ENCODE measurements at places on chromosomes 3 and 15.

DNA sequence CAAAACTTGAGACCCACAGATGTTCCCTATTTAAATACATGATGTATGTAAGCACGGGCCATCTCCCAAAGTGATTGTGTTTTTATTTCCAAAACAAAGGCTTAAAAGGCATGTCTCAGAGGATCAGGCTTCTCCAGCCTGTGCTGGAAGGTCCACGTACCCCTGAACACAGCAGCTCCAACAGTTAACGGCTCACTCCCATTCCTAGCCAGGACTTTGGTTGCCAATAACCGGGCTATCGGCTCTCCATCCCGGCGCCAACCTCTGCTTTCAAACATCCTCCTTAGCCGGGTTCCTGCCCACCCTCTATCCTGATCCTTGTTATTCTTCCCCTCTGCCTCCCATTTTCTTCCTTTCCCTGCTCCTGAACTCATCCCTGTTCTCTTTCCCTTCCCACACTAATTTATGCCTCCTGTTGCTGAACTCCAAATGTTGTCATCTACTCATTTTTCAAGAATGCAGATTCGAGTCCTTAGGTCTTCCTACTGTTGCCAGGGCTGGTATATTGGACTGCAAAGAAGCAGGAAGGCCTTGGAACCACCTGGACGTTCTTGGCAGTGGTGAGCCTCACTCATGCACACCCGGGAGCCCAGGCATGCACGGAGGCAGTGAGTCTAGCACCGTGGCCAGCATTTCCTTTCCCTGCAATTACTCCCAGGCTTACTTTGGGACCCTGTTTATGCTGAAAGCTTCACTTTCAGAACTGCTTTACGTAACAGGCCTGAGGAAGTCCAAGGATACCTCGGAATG, 128.4 kb upstream of the RAD18 start:
- no peak for DNase-seq

DNA sequence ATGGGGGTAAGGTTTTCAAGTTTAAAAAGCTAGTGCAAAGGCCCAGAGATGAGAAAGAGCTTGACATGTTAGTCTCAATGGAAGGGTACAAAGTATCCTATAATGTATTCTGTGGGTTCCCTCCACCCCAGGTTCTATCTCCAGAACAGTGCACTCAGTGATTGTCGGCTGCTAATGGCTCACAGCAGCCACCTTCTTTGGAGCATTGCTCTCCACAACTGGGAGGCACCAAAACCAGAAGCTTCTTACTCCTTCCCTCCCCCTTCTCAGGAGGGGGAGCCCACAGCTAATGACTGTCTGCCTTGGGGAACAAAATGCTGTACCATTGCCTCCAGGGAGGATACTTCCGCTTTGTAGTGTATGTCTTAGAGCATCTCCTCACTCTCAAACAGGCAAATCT, 439.4 kb upstream of the RBMS3 start:
- DNase-seq: no peak

- no peak for DNase-seq
These were observed 3.2 kb downstream of the MORC1 start for GRCh38 chr3:109114746-109115145.

DNA sequence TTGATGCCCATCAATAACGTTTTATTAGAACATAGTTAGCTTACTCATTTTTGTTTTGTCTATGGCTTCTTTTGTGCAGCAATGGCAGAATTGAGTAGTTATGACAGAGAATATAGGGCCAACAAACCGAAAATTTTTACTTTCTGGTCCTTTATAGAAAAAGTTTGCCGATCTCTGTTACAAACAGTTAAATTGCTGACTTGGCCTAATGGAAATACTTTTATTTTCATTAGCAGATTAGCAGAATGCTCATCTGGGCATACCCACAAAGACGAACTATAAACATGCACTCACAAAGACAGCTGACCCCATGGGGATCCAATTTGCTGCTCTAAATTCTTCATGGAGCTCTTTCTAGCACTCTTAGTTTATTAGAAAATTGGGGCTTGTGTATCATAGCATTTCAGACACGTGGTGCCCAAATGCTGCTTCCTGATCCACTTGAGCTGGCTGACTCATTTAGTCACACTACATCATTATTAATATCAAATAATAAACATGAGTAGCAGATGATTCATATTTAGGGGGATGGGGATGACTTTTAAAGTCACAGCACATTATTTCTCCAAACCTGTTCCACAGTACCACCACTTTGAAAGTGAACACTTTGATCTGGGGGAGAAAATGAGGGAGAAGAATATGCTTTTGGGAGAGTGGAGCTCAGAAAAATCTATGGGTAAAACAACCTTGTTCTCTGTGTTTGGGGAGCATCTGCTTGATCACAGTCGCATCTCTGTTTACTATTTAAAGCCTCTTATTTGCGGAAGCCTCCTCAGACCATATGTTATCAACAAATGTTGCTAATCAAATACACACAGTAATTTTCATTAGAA, 228.1 kb upstream of the FEZF2 start:
- no peak for DNase-seq

- DNase-seq: no peak
These were observed 155.6 kb upstream of the STT3B start for GRCh38 chr3:31377045-31377642.

GRCh38 chr15:67495585-67495984, 25.3 kb upstream of the C15orf61 start:
- no peak for DNase-seq

DNA sequence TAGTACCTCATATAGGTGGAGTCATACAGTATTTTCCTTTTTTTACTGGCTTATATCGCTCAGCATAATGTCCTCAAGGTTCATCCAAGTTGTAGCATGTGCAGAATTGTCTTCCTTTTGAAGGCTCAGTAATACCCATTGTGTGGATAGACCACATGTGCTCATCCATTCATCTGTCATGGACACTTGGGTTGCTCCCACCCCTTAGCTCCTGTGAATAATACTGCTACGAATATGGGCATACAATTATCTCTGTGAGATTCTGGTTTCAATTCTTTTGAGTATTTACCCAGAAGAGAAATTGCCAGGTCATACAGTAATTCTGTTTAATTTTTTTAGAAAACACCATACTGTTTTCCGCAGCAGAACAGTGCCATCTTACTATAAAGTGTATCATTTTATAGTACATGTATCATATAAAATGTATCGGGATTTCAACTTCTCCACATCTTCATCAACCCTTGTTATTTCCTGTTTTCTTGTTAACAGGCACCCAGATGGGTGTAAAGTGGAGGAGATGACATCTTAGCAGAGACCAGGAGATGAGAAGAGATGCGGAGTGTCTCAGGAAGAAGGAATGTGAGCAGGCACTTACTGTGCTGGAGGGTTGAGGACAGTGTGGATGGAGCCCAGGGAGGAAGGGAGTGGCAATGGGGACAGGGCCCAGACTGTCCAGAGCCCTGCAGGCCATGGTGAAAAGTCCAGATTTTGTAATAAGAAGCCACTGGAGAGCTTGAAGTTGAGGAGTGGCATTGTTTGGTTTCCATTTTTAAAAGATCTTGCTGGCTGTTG, 27.0 kb upstream of the PRR23E start:
- no peak for DNase-seq

DNA sequence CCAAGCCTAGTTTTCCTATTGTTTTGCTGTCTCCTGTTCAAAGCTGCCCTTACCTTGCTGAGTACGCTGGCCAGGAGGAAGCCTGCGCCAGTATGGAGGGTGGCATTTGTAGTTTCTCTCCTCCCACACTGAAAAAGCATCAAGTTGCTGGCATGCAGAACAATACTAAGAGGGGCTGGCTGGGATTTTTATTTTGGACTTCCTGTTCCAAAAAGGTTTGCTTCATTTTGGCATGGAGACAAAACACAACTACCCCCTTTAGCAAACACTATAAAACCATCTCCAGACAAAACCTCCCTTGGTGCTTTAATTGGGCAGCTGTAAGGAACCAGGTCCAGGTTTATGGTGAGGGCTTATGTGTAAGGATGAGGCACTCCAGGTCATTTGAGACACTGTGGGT, 457.6 kb downstream of the PDCD6IP start:
- DNase-seq: no peak

DNA sequence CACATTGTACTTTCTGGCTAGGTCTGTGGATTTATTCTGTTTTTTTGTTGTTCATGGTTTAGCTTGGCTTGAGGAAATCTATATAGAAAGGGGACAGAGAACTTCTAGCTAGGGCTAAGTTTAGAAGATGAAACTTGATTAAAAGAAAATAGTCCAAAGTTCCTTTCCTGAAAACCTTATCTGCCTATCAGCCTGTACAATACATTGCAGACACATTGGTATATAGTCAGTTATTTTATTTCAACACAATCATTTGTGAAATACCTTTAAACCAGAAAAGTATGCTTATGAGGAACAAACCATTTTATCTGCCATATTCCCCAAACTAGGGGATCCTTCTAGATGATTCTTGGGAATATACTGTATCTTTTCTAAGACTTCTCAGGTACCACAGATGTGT, 147.3 kb upstream of the CGNL1 start:
- DNase-seq: no peak

DNA sequence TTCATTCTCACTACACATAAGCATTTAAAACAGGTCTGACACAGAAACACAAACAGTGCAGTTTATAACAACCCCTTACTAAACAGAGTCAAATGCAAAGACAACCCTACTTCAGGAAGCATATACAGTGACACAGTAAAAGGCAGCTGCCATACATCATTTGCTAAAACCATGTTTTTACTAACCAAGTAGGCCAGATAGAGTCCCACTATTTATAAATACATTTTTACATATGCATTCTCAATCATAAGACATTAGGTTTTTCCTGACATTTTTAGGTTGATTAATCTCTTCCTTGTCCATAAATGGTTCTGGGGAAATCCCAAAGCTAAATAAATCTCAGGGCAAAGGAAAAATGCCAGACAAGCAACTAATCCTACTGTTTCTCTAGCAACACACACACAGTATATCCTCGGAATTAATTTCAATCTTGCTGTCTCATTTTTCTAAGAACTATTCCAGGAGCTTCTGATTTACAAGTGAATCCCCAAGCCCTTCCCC, 39.0 kb downstream of the CHAC1 start:
- DNase-seq: no peak

GRCh38 chr3:107846279-107846852, 244.5 kb downstream of the CD47 start:
- peak; percentile 24 for DNase-seq

GRCh38 chr3:13812034-13812471, 67.8 kb downstream of the WNT7A start:
- DNase-seq: no peak

DNA sequence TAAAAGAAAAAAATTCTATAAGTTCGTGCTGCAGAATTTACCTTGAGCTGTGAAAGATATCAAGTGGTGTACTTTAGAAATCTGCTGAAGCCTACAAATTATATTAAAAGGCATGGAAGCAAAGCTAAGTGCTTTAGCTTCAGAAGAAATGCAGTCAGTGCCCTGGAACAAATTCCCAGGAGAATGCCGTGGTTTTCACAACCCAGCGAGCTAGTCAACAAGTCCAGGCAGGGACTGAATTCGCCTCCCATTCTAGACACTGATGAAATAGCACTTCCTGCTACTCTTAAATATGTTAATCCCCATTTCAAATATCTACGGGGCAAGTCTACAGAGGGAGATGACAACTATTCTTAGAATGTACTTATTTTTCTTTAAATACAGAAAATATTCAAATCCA, 326.4 kb upstream of the IGF1R start:
- no peak for DNase-seq

Data from activated CD4-positive, alpha-beta T cell treated with anti-CD3 and anti-CD28 coated beads, Interleukin-2, amount 50 U/mL, for 1 hour (primary cell).